ENCODE measurements at places on chromosomes 7 and 10.

DNA sequence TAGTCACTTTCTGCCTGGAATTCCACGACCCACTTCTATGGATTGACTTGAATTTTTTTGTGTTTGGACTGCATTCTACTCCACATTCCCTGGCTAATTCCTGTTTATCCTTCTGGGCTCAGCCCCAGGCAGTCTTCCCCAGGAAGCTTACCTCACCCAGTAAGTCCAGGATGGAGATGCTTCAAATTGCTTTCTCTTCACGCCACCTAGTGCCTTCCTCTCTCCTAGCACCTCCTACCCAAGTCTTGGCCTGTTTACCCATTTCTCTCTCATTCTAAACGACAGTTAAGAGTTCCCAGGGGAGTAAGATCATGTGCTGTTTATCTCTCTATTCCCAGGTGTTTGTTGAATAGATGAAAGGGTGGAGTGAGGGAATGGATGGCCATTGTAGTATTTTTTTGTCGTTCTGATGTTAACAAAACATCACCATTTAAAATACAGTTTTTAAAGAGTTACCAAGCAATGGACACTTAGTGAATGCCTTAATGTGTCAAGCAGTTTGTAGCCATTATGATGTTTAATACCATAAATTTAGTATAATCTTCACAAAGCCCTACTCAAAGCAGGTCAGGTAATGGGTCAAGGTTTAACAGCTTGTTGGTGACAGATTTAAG lies 45.5 kb upstream of the TARP start:
- DNase-seq = peak; percentile 61

GRCh38 chr10:86111902-86112545 lies 254.6 kb downstream of the GRID1 start:
- no peak for DNase-seq

- peak; percentile 48 for DNase-seq
Observed at GRCh38 chr7:836429-836828, 4.2 kb downstream of the SUN1 start.

GRCh38 chr10:61452655-61453641 lies at the start of gene TMEM26:
TMEM26 (minus strand) TSS chr10:61453381; CDS start chr10:61453081, 300 bp downstream.
- peak; percentile 42 for DNase-seq
